ENCODE measurements at places on chromosomes 5 and 9. TPM values are rescaled to one million over a fixed set of nuclear protein-coding genes. Genes with fewer than 3 reads are reported as not detected.

- peak; percentile 28 for DNase-seq
These were observed 149.1 kb downstream of the ATP10B start for GRCh38 chr5:160702934-160703333.

The ZBED3 gene
- 16.9 TPM for total RNA-seq

The SLCO4C1 gene
- total RNA-seq, result 0.87 TPM

DNA sequence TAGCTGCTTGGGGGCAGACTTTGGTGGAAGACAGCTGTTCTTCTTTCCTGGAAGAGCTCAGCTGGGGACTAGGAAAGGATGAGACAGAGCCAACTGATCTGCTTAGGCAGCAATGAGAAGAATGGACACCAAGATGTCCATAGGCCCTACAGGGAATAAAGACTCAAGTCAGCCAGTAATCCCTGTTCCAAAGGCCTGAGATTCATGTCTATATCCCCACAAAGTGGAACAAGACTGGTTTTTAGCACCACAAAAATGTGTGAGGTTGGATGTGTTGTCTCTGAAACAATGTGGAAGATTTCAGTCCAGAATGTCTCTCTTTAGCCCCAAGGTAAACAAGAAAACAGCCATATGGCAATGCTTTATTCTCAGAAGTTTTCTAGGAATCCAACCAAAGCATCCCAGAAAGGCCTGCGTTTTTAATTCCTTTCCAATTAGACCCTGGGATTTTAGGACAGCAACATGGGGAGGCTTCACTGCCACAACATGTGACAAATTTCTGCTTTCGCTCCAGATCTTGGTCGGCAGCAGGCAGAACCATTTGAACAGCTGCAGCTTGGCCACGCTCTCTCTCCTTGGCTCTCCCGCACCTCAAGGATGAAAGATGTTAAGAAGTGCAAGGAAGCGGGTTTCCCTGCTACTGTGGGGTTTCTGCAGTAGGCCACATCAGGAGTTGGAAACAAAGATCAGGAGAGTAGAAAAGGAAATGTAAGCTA lies 245.1 kb downstream of the FSTL4 start:
- DNase-seq, result no peak
